ENCODE measurements at places on chromosomes 1 and 21.

- no peak for DNase-seq
Measured at GRCh38 chr1:27548136-27548853, 55.6 kb downstream of the AHDC1 start.

GRCh38 chr1:189899686-189900425 lies 577.8 kb downstream of the BRINP3 start:
- no peak for DNase-seq

DNA sequence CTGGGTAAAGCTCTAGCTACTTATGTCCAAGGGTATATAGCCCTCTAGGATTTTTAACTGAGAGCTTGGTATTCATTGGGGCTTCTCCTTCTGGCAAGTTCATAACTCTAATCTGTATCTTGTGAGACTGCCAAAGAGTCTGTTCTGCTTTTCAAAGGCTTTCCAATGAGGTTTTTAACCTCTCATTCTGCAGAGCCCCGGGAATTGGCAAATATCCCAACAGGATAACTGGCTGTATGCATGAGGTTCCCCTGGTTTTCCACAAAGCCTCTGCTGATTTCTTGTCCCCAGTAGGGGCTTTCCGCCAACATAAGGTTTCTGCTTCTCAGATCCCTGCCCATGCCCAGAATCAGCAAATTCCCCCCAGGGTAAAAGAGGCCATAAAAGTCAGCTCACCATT lies 40.9 kb downstream of the RPL5 start:
- no peak for DNase-seq

DNA sequence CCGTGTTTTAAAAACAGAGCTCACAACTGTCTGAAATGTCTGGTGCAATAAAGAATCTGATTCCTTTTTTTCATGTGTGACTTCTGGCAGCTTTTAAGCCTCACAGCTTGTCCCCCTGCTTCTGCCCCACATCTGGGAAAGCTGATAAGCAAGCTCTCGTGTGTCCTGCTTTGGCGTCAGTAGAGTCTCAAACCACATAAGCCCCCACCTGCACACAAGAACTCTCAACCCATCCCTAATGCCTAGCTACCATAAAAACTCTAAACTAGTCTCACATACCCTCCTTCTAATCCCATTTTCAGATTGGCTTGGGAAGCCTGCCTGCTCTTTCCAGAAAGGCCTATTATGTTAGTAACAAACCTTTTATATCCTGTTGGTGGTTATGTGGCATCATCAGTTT lies 94.6 kb upstream of the DAB1 start:
- DNase-seq: no peak

- no peak for DNase-seq
Measured at GRCh38 chr1:186102547-186103148, 272.4 kb downstream of the TPR start.

- no peak for DNase-seq
Measured at GRCh38 chr1:194071205-194071604, 884.8 kb upstream of the B3GALT2 start.

DNA sequence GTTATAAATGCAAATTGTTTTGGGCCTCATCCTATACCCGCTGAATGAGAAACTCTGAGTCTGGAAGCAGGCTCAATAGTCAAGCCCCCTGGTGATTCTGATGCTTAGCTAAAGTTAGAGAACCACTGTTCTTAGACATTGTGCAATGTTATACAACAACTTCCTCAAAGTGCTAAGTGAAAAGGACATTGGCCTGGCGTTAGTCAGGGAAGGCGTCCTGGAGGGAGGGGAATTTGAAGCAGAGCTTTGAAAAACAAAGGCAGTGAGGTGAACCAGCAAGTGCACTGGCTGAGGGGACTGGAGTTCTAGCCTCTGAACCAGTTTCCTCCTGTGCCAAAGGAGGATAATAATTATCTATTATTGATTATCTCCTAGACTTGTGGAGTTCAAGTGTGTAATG lies 5.1 kb downstream of the CD1D start:
- no peak for DNase-seq

DNA sequence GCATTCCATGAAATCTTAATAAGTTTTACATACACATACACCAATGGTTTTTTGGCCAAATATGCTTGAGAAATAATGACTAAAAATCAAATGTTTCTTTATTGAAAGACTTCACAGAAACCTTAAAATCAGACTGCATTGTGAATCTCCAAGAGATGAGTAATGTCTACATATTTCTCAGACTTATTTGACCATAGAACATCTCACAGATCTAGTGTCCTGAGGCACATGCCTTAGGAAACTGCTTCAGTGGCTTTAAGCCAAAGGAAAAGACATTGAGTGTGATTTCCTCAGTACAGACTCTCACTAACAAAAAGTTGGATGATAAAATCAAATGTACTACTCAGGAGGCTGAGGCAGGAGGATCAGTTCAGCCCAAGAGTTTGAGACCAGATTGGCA lies 6.2 kb upstream of the C1orf105 start:
- no peak for DNase-seq
